ENCODE measurements at places on chromosomes 16 and 17.

GRCh38 chr17:43701318-43701743 is 39.6 kb upstream of the MEOX1 start:
- DNase-seq, result no peak

GRCh38 chr17:30203471-30203981 is 32.0 kb downstream of the SLC6A4 start:
- no peak for DNase-seq

- DNase-seq, result no peak
Observed at GRCh38 chr17:27940503-27941428, 47.6 kb upstream of the LYRM9 start.

DNA sequence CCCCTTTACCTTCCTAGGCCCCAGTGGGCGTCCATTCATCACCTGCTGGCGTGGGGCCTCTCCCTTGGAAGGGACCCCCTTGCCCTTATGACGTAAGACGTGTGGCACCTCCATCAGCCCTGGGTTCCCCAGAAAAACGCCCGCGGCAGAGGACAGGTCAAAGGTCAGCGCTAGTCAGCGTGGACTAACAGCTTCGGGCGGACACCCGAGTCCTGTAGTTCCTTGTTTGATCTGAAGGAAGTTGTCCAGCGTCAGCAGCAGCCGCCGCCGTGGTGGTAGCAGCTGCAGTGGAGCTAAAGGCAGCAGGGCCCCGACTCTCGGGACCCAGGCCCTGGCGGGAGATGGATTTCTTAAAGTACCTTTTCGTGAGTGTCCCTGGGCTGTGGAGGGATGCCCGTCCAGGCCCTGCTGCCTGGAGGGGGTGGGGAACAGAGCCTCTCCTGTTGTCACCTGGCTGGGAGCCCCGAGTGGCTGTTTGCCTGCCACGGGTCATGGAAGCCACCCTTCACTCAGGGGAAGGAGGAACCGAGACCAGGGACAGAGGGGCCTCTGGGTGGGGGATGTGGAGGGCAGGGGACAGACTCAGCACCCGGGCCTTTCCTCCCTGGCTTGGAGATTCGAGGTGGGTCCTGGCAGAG is 123.6 kb downstream of the OR1D5 start:
- no peak for DNase-seq

DNA sequence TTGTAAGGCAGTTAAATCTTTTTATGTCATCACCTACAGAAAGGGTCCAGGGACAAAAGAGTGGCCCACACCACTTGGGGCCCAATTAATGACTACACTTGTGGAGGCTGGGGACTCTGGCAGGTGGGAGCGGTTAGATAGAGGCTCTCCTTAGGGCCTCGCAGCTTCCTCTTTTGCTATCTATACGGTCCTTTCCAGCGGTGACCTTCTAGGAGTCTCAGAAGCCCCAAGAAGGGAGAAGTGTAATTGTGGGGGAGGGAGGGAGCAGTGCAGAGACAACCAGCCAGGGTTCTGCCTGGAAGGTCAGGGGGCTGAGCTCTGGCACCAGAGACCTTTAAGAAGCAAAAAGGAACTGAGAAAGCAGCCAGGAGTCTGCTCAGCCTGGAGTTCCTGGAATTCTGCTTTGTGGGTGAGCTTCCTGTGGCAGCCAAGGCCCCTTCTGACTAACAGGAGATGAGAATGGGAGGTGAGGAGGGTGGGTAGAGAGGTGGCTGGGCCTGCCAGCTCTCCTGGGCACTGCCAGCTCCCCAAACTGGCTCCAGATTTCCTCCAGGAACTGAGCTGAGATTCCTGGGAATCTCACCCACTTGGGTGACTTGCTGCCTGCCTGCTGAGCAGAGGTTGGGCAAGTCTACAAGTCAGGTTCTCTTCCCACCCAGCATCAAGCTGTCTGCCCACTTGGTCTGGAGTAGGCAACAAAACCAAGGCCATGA is 16.3 kb upstream of the MAP3K14 start:
- no peak for DNase-seq

GRCh38 chr17:7308625-7309433 is 1.4 kb downstream of the EIF5A start:
- DNase-seq, result peak; percentile 74

DNA sequence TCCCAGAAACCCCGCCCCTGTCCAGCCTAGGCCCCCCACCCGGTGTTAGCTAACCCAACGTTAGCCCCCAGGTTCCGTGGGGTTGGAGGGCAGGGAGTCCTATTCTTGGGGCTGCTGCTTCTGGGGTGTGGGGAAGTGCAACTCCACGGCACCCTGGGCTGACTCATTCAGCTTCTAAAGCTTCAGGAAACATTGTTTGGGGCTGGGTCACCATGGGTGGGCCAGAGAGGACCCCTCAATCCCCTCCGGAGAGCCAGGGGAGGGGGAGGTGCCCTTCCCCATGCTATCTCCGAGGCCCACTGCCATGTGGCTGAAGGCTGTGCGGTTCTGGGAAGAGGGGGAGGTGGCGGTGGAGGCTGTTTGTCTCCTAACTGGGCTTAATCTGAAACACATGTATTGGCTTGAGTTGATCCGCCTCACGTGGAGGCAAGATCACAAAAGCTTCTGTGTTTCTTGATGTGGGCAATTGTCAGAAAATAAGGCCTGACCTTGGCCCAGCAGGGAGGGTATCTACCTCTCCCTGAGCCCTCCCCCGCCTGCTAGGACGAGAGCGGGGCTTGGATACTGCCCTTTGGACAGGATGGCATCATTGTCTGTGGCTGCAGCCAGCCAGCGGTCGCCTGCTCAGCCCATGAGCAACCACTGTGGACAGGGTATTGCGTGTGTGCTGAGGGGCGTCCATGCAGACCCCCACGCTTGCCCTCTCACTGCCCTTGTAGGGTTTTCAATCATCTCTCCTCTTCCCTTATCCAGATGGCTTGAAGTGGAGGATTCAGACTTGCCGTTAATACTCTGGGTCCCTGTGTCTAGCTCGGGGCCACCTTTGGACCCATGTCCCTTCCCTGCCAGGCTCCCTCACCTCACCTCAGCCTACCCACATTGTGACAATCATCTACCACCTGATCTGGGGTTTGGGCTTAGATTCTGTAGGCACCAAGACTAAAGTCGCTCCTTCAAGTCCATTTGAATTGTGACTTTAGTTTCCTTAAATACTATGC is 1.3 kb downstream of the SERPINF1 start:
- no peak for DNase-seq

- DNase-seq, result no peak
Observed at GRCh38 chr16:89550421-89551007, 10.0 kb upstream of the RPL13 start.

GRCh38 chr16:58515871-58516767 is 802 bp downstream of the SETD6 start:
- no peak for DNase-seq

GRCh38 chr17:81027591-81028505 is 7.1 kb upstream of the BAIAP2 start:
- no peak for DNase-seq

DNA sequence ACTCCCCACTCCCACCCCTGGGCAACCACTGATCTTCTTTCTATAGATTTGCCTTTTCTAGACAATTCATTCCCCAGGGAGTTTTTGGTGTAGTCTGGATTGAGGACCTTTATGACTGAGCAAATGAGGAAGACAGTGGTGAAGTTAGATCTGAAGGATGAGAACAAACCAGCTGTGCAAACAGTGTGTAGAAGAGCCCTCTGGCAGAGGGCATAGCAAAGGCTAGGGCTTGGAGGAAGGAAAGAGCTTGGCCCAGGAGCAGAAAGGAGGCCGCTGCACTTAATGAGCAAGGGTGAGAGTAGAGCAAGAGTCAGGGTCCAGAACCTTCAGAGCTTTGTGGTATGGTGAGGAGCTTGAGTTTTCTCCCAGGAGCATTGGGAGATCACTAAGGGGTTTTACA is 352.7 kb downstream of the CA10 start:
- no peak for DNase-seq
